ENCODE measurements at places on chromosomes 7 and 10. TPM values are rescaled to one million over a fixed set of nuclear protein-coding genes. Genes with fewer than 3 reads are reported as not detected.

- no peak for DNase-seq
Observed at GRCh38 chr10:90075995-90076394, 374.6 kb downstream of the KIF20B start.

The C1QL3 gene
- not detected for total RNA-seq

The NPY gene
- total RNA-seq = 2.5 TPM

- DNase-seq = no peak
Observed at GRCh38 chr10:70747192-70747965, 37.8 kb downstream of the TBATA start.

GRCh38 chr7:40715053-40715430 lies 580.2 kb downstream of the SUGCT start:
- no peak for DNase-seq

DNA sequence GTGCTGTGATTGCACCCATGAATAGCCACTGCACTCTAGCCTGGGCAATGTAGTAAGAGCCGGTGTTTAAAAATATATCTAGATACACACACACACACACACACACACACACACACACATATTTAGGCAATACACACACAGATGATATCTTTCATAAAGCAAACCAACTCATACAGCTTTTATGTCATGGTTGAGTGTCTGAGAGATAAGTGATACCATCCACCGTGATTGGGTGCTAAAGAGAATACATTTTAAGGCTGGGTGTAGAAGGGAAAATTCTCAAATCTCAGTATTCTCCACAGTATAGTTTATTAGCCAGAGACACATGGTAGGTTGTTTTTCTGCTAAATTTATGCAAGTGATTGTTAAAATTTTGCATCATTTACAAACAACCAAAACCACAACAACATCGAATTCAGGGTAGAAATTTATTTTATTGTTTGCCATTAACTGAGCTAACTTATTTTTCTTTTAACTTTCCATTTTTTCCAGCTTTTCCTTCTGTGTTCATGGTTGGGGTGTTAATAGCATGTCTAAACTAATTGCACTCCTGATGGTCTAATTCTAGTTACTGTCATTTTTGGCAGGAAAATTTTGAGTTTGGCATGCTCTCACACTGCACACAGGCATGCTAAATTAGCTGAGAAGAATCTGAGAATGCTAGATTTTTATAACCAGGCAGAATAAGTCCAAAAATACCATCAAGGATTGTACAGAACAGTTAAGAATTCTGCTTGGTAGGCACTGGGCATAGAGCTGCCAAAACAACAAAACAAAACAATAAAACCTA lies 57.9 kb upstream of the SYPL1 start:
- DNase-seq = no peak

DNA sequence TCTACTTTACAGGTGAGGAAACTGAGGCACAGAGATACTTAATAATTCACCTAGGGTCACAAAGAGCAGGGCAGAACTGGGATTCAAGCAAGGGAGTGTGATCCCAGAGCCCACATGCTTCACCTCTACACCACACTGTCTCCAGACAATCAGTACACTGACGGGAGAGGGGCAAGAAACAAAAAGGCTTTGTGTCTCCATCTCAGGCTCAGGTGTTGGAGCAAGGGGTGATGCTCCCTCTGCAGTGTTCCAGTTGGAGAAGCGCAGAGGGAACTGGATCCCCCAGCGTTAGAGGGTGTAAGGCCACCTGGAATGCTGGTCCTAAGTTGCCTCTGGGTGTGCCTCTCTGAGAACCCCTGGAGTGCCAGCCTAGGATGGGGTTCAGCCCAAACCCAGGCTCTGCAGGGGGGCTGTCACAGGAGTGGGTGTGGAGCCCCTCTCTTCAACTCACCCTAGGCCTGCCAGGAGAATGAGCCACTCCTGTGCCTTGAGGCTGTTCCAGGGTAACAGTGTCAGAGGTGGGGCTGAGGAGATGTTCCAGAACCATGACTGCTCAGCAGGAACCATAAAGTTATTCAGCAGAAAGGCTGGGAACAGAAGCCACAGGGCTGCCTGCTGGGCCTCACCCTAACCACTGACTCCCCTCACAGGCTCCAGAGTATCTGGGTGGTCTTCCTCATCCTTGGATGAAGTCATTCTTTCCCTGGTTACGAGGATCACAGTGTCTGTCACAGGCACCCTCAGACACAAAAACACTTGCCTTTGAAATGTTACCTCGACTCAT lies 5.5 kb downstream of the RBP4 start:
- no peak for DNase-seq

DNA sequence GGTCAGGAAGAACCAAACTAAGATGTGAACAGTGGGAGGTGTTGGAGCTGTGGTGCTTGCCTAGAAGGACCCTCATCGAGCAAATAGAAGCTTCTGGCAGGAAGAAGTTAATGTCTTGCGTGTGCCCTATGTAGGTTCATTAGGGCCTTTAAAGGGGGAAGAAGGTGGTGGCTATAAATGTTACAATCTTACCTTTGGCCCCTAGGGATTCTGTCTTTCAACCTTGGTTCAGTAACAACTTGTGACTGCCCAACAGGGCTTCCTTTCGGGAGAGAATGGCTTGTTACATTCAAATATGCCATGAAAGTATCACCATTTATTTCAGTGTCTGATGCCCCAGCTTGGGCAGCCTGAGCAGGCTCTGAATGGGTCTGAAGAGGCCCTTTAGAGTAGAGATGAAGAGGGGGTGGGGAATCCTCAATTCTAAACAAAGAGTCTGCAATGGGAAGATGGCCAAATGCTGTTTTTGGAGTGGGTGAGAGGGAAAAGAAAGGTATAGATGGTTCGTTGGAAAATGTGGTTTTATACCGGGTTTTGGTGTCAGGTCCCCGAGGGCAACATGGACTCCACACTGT lies 108.0 kb downstream of the TCF7L2 start:
- no peak for DNase-seq

DNA sequence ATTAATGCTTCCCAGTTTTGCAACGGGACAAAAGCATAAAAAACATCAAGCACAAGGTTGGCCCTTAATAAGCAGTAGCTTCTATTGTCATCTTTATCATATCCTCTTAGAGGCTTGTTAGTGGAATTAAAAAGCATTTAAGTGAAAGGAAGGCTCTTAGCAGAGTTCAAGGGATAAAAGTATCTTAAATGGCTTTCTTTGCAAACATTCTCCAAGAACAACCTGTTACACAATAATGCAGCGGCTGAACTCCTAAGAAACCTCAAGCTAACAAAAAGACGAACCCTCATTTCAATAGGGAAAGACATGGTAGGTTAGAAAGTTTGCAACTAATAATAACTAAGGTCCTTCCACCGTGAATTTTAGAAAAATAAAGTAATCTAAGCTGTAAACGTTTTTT lies 82.1 kb downstream of the MPP7 start:
- no peak for DNase-seq

GRCh38 chr10:22599636-22600228 lies 114.6 kb downstream of the PIP4K2A start:
- DNase-seq = no peak

GRCh38 chr7:29483219-29484104 lies 80.2 kb upstream of the PRR15 start:
- no peak for DNase-seq

The KCNK18 gene
- total RNA-seq = not detected

The RRP12 gene
- 14.2 TPM for total RNA-seq

- no peak for DNase-seq
Observed at GRCh38 chr7:142485617-142486226, 227.9 kb upstream of the PRSS58 start.

DNA sequence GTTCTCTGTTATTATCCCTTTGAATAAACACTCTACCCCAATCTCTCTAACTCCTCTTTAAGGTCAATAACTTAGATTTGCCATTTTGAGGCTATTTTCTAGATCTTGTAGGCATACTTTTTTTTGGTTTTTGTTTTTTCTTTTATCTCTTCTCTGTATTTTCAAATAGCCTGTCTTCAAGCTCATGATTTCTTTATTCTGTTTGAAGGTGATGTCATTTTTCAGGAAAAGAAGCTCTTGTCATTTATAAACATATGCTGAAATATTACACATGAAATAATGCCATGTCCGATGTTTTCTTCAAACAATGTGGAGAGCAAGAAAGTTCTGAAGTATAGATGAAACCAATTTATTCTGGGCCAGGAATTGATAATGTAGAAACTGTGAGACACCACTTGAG lies 57.5 kb upstream of the CABCOCO1 start:
- no peak for DNase-seq

DNA sequence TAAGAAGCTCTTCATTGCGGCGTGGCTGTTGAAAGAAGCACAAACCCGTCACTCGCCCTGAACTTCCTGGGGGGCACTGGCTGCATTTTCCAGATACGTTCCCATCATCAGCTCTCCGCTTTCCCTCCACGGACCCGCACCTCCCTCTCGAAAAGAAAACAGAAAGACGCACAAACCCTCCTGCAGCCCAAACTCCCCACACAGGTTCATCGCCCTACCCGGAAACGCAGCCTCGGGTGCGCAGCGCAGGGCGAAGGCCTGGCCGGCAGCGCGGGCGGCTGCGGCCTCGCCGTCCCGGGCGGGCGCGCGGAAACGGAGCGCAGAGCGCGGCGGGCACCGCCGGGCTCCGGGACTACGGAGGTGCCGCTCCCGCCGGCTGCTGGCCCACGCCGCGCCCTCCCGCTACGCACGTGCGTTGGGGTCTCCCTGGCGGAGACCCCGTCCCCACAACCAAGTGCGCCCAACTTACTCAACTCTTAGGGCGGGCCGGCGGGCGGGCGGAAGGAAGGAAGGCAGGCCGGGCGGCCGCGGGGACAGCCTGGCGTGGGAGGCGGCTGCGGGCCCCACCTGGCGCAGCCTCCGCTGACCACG lies 822 bp downstream of the ZNF800 start:
- no peak for DNase-seq

The SH2D4B gene
- 0.13 TPM for total RNA-seq

The DNA2 gene
- total RNA-seq = 4.1 TPM

DNA sequence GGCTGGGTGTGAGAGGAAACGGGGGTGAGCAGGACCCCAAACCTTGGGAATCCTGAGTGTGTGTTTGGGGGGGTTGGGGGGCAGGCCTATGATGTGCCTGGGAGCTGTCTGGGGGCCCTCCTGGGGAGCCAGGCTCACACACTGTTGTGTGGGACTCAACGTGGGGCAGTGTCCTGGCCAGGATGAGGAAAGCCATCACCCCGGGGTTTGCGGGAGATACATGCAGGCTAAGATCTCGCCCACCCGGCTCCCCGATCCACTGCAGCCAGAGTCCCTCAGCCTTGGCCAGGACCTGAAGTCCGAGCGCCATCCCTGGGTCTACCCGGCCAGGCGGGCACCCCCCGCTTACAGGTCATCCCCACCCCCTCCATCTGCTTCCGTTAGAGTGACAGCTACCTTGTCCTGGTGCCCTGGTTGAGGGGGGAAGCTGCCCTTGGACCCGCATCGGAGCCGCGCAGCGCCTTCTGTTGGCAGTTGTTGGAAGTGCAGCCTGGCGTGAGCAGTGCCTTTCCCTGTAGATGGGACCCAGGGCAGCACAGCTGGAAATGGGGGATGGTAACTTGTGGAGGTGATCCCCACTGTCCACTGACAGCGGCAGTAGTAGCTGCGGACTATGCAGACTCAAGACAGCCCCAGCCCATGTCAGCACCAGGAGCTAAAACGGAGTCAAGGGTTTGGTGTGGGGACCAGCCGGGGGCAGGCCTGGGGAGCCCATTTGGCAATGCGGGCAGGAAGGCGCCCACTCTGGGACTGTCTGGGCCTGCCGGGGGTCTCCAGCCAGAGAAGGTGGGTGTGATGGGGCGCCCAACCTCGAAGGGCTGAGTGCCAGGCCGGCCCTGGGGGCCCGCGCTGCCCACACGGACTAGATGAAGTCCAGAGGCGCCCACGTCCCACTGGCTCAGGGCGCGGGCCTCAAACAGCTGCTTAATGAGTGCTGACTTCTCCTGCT lies 885.6 kb upstream of the ZNF722 start:
- DNase-seq = no peak

GRCh38 chr7:44891791-44892190 lies 6.5 kb upstream of the PURB start:
- DNase-seq = no peak

DNA sequence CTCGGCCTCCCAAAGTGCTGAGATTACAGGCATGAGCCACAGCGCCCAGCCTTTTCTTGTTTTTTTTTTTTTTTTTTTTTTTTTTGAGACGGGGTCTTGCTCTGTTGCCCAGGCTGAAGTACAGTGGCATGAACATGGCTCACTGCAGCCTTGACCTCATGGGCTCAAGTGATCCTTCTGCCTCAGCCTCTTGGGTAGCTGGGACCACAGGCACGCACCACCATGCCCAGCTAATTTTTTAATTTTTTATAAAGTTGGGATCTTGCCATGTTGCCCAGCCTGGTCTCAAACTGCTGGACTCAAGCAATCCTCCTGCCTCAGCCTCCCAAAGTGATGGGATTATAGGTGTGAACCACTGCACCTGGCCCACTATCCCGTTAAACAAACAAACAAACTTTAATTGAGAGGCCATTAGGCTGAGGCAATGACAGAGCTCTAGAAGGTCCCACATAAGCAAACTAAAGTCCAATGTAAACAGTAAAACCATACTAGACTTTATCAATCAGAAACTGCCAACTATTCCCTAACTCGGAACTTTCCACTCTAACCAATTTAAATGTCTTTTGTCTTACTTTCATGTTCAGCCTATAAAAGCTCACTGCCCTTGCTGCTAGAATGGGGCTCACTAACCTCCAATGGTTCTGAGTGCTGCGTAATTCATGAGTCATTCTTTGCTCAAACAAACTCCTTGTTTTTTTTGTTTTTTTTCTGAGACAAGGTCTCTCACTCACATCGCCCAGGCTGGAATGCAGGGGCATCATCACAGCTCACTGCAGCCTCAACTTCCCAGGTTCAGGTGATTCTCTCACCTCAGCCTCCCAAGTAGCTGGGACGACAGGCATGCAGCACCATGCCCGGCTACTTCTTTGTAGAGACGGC lies 1.9 kb downstream of the DHX32 start:
- DNase-seq = no peak

- no peak for DNase-seq
Observed at GRCh38 chr7:45606931-45607330, 32.8 kb downstream of the ADCY1 start.

GRCh38 chr7:65902306-65902705 lies 29.4 kb downstream of the VKORC1L1 start:
- DNase-seq = no peak

GRCh38 chr7:140719721-140720120 lies 23.2 kb downstream of the NDUFB2 start:
- no peak for DNase-seq

GRCh38 chr10:31123946-31124345 lies 92.3 kb upstream of the ZNF438 start:
- DNase-seq = no peak

The OR9A2 gene
- total RNA-seq = not detected

DNA sequence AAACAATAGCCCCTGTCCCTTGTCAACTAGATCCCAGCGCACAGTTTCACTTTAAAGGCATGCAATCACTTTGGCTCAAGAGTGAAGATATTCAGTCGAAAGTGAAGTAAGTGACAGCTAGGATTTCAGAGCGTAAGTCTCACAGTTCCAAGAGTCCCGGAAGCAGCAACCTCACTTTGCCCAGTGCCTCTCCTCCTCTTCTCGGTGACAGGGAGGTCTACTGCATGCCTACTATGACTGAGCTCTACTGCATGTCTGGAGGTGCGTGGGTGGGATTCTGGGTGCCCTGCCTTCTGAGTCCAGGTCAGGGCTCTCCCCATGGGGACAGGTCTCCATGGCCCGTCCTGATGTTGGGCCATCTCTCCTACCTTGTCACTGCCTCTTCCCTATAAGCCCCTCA lies 17.0 kb downstream of the PRKCQ start:
- no peak for DNase-seq
